ENCODE measurements at places on chromosomes 1 and 21. TPM values are rescaled to one million over a fixed set of nuclear protein-coding genes. Genes with fewer than 3 reads are reported as not detected.

LRRC39 gene
- 0.65 TPM for total RNA-seq

SERBP1 gene
- 315 TPM for total RNA-seq

IL22RA1 gene
- not detected for total RNA-seq

RABGGTB gene
- total RNA-seq, result 127 TPM

L1TD1 gene
- total RNA-seq, result not detected

UBE2U gene
- not detected for total RNA-seq

CCDC17 gene
- 3.9 TPM for total RNA-seq

RIPK4 gene
- total RNA-seq, result 22.3 TPM

NKAIN1 gene
- 0.12 TPM for total RNA-seq

Measured in MCF 10A (cell line).